ENCODE measurements at places on chromosomes 4 and X. TPM values are rescaled to one million over a fixed set of nuclear protein-coding genes. Genes with fewer than 3 reads are reported as not detected.
A peak's percentile ranks its signal among the peaks of the same experiment; 100 is the strongest.

The CRLF2 gene
- 0.59 TPM for total RNA-seq

The SLC10A4 gene
- total RNA-seq = not detected

The MAMLD1 gene
- 0.43 TPM for total RNA-seq

The MEPE gene
- not detected for total RNA-seq

The CSAG2 gene
- total RNA-seq = not detected

The FREM3 gene
- total RNA-seq = not detected

The DGKK gene
- total RNA-seq = not detected

- no peak for DNase-seq
Measured at GRCh38 chrX:111402344-111402743, 9.6 kb downstream of the DCX start.

DNA sequence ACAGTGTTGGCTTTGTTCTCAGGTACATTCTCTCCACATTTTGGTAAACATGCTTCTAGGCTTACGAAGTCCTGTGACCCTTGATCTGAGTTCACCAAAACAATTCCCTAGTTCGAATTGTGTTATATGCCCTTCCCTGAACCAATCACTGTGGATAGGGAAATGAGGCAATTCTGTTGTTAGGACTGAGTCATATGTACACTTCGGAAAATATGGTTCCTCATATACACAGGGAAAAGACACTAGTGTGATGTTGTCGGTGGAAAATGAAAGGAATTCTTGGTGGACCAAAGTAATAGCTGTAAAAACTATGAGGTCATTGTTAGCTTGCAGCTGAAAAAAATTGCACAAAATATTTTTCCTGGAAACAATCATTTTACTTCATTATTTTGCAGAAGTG is 46.6 kb upstream of the MAGEC2 start:
- no peak for DNase-seq

GRCh38 chr4:13922873-13923645 is 295.5 kb upstream of the BOD1L1 start:
- DNase-seq = no peak

DNA sequence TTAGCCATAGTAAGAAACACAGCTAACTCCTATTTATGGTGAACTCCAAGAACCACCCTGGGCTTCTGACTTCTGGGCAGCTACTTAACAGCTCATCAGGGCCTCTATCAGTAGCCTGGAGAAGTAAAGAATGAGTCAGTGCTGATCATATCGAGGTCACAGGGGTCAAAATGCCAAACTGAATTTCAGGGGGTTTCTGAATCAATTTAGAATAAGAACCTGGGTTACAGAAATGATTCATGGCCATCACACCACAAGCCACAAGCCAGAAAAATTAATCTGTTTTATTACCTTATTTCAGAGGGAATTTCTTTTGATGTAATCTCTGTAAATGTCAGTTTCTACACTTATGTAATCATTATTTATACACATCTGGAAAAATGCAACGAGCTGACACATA is 64.4 kb downstream of the CHST7 start:
- DNase-seq = peak; percentile 22

GRCh38 chrX:132685276-132685675 is 196.4 kb upstream of the MBNL3 start:
- no peak for DNase-seq

DNA sequence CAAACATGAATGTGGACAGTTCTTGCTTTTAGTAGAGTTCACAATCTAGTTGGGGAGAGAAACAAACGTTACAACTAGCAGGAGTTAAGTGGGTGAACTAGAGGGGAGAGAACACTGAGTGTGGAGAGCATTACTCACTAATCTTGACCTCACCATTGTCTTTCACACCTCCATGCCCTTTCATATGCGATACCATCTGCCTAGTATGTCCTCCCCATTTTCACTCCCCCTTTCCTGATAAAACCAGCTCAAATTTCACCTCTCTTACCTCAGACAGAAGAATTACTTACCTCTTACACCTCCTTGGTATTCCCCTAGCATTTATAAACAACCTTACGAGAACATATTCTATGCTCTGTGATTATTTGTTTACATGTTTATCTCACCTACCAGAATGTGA is 53.6 kb downstream of the LAS1L start:
- no peak for DNase-seq

- no peak for DNase-seq
Measured at GRCh38 chr4:53716011-53716410, 124.7 kb upstream of the LNX1 start.

- no peak for DNase-seq
Measured at GRCh38 chr4:76708971-76709771, 188.8 kb downstream of the SOWAHB start.

DNA sequence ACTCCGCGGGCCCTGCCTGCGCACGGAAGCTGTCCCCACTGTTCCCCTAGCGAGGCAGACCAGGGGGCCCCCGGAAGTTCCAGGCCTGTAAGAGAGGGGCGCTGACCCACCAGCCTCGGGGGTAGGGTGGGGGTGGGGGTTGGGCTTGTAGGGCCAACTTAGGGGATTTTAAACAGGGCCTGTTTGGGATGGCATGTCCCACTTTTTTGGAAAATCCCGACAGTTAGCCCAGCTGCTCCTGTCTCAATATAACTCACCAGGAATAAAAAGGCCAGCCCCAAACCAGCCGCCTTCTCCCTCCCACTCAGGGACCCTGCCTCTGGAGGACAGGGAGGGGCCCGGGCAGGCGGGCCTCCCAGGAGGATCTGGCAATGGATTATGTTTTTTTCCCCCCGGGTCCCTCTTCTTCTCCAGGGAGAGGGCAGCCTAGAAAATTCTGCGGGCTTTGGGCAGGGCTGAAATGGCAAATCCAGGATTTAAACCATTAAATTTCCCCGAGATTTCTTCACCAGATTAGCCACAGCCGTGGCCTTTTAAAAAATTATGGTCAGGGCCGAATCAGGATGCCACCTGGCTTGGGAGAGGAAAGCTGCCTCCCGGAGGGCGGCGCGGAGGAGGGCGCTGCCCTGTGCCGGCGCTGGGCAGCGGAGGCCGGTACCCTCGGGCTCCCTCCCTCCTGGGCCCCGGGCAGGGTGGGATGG is 957 bp downstream of the PPP2R2C start:
- DNase-seq = no peak

DNA sequence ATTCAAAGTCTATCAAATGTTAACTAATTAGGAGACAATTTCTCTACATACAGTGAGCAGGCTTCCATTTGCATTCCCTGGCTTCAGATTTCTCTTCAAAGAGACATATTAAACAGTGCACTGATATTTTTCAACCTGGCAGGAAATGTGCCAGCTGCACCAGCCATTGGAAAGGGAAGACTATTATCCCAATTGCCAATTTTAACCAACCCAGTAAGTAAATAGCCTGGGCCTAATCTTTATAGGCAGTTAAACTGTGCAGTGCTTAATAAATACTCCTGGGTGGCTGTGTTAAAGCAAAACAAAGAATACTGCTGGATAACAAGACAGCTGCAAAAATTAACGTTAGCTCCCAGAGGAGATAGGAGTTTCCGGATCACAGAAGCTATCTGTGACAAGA is 111.9 kb upstream of the GALNT7 start:
- DNase-seq = no peak

DNA sequence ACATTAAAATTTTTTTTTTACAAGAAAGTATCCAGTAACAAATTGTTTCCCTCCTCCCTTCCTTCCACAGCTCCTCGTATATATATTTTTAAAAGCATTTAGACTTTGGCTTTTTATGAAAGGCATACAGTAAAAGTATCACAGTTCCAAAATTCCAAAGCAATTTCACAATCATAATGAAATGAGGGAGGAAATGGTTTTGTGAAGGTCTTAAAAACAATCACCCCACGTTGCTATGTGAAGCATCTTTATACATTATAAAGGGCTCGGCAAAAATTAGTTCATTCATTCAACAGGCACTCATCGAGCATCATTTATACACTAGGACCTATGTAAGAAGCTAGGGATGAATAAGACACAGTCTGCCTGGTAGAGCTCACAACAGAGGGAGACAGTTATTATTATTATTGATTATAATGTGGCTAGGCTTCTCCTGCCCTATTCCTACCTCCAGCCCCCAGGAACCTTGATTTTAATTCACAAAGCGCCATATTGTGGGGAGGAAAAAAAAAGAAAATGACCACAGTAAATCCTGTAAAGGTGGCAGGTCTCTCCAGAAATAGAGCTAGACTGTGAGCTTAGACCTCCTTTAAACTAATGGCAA is 239.9 kb downstream of the MAML3 start:
- DNase-seq = no peak

DNA sequence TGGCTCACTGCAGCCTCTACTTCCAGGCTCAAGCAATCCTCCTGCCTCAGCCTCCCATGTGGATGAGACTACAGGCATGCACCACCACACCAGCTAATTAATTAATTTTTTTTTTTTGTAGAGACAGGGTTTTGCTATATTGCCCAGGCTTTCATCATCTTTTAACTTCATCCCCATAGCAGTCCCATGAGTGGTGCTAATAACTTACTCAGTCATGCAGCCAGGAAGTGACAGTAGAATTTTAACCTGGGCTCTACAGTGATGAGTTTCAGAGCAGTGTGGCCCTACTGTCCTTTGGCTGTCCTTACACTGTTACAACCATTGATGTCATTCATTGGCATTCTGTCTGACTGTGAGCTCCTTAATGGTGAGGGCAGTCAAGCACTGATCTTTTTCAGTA is 3.9 kb upstream of the OCIAD2 start:
- no peak for DNase-seq

GRCh38 chr4:147103403-147103946 is 157.8 kb upstream of the TTC29 start:
- DNase-seq = peak; percentile 75

DNA sequence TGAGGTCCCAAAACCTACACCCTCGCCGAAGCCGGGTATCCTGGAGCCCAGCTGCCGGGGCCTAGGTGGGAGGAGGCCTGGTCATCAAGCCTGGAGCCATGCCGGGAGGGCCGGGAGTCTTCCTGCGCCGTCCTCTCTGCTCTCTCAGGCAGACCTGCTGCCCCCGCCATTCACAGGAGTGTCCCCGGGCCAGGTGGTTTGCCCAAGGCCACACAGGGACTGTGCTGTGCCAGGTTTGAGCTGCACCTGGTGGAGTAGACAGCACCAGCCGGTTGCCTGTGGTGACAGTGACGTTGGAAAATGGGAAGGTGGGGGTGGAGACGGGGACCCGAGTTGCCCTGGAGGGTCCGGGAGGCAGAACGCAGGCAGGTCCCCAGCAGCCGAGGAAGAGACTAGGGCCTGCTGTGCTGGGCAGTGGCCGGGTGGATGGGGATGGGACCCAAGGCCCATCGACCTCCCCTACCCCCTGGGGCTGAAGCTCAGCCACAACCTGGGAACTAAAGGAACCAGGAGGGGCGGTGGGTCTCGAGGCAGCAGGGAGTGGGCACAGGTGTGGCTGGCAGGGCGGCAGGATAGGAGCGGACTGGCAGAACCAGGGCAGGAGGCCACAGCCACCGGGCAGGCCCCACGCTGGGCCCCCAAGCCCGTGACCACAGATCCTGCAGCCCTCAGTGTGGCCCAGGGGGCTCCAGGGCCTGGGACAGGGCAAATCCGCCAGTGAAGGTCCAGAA is 9.5 kb downstream of the DOK7 start:
- DNase-seq = no peak

DNA sequence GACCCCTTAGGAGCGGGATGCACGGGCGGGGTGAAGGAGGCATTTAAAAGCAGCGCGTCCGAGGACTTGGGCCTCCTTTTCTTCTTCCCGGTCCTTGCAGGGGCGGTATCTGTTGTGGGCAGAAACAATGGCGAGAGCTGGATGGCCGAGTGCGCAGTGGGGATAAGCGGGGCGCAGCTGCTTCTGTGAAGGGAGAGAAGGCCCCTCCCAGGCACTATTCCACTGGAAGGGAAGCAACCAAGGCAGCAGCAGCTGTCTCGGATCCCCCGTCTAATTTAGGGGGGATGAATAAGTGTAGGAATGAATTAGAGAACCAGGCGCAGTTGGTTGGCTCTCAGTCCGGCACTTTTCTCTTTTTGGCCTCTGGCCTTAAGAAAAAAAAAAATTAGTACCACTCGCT is 995 bp downstream of the SMARCA5 start:
- DNase-seq = peak; percentile 20

DNA sequence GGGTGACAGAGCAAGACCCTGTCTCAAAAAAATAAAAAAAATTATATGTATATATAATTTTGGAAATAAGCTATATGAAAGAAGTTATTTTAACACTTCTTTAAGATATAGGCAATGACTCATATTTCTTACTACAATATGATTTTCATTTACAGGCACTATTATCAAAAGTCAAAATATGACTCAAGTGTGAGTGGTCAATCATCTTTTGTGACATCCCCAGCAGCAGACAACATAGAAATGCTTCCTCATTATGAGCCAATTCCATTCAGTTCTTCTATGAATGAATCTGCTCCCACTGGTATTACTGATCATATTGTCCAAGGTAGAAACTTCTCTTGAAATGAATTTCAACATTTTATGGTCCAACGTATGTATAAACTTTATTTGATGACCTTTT is 20.8 kb downstream of the OCIAD1 start:
- DNase-seq = no peak

DNA sequence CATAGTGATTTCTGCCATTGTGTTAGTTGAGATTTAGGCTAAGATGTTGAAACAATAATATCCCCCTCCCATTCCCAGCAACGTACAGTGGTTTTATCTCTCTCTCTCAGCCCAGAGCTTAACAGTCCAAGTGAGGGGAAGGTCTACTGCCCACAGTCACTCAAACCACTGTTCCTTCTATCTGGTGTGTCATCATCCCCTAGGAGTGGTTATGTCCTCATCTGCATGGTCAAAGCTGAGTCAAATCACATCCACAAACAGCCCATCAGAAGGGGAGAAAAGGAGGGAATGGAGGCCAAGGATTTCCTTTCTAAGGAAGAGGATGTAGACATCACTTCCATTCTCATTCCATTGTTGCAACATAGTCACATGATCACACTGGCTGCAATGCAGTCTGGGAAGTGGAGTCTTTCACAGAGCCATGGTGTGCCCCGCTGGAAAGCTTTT is 42.8 kb upstream of the CHRNA9 start:
- no peak for DNase-seq

GRCh38 chr4:13525606-13526281 is 18.6 kb downstream of the NKX3-2 start:
- DNase-seq = no peak

DNA sequence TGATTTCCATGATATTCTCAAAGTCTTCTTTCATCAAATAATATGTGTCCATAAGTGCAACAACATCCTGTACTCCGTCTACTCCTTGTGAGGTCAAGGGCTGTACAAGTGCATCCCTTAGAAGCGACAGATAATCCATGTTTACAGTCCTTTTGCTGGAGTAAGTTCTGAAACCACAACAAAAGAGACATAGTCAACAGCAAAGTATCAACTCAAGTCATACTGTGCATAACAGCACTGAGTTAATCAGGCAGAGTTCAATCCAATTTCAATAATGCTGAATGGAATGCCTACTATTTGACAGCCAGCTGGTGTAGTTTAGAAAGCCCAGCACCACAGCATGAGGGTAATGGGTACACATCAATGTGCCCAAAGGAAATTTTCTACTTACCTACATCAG is 74.5 kb downstream of the RFC1 start:
- no peak for DNase-seq

DNA sequence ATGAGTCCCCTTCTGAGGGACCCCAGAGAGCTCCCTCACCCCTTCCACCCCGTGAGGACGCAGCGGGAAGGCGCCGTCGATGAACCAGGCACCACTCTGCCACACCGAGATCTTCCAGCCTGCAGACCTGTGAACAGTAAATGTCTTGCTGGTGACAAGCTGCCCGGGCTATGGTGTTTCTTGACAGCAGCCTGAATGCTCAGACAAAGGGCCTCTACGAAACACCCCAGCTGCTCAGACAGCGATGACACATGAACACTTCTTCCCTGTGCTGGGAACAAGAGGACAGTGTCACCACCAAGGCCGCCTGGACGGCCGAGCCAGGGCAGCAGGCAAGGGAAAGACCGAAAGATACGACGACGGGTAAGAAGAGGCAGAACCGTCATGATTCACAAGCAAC is 30.6 kb upstream of the GTPBP6 start:
- no peak for DNase-seq

- no peak for DNase-seq
Measured at GRCh38 chr4:106238820-106239420, 77.1 kb downstream of the TBCK start.

All from MG63 (cell line).